Epithelial cell of umbilical artery (primary cell): ENCODE measurements at places on chromosomes 16 and 17. TPM values are rescaled to one million over a fixed set of nuclear protein-coding genes. Genes with fewer than 3 reads are reported as not detected.

Gene CD7
- total RNA-seq = not detected in 2 replicates

Gene ABCC1
- 23.4 and 25.8 TPM in 2 replicates for total RNA-seq

Gene ASPSCR1
- 19.8 and 21.4 TPM in 2 replicates for total RNA-seq

Gene CIAO3
- total RNA-seq = 27.3 and 33.6 TPM in 2 replicates

Gene GLP2R
- total RNA-seq = not detected in 2 replicates

Gene PRMT7
- total RNA-seq = 37.4 and 65.8 TPM in 2 replicates

Gene PLEKHH3
- 7.9 and 8.4 TPM in 2 replicates for total RNA-seq

Gene MT1H
- not detected in 2 replicates for total RNA-seq

Gene NPB
- not detected in 2 replicates for total RNA-seq

Gene TPSB2
- not detected in 2 replicates for total RNA-seq

Gene CDRT4
- 0.46 and 0.65 TPM in 2 replicates for total RNA-seq

Gene TLCD1
- total RNA-seq = 1.6 and 1.7 TPM in 2 replicates

Gene PSMD11
- 142 and 171 TPM in 2 replicates for total RNA-seq

Gene MFAP4
- under 0.01 and 0.30 TPM in 2 replicates for total RNA-seq

Gene SLC38A8
- not detected in 2 replicates for total RNA-seq

Gene KRTAP16-1
- not detected in 2 replicates for total RNA-seq

Gene MT1A
- total RNA-seq = 0.97 TPM in 1 of 2 replicates, not detected in the other

Gene CLEC10A
- 0.15 TPM in 1 of 2 replicates, not detected in the other for total RNA-seq

Gene RPRML
- total RNA-seq = not detected in 2 replicates

Gene TSPAN10
- 0.32 and 0.46 TPM in 2 replicates for total RNA-seq

Gene OR4D1
- total RNA-seq = not detected in 2 replicates

Gene ATAD5
- total RNA-seq = 3.6 and 4.4 TPM in 2 replicates

Gene CSH1
- not detected in 2 replicates for total RNA-seq

Gene POLR3E
- total RNA-seq = 27.9 and 32.1 TPM in 2 replicates

Gene ZFHX3
- 2.9 and 3.0 TPM in 2 replicates for total RNA-seq

Gene ANKS4B
- total RNA-seq = not detected in 2 replicates

Gene RNF157
- total RNA-seq = 0.15 and 0.65 TPM in 2 replicates

Gene ABCC12
- not detected in 2 replicates for total RNA-seq

Gene SPNS3
- 0.15 TPM in 1 of 2 replicates, not detected in the other for total RNA-seq

Gene SCNN1B
- total RNA-seq = not detected in 2 replicates

Gene DLX3
- not detected in 2 replicates for total RNA-seq

Gene CDH1
- total RNA-seq = not detected in 2 replicates

Gene PRKAR1A
- total RNA-seq = 230 and 298 TPM in 2 replicates

Gene UMOD
- total RNA-seq = not detected in 2 replicates

Gene MYH11
- under 0.01 and 0.15 TPM in 2 replicates for total RNA-seq

Gene CCDC154
- total RNA-seq = under 0.01 and 0.15 TPM in 2 replicates

Gene KRT36
- total RNA-seq = not detected in 2 replicates

Gene SLC38A7
- total RNA-seq = 28.9 and 34.3 TPM in 2 replicates

Gene NAGS
- total RNA-seq = 3.2 and 13.4 TPM in 2 replicates

Gene IGFBP4
- total RNA-seq = 122 and 144 TPM in 2 replicates

Gene BTBD17
- not detected in 2 replicates for total RNA-seq

Gene RND2
- total RNA-seq = under 0.01 and 0.46 TPM in 2 replicates

Gene MT4
- total RNA-seq = not detected in 2 replicates

Gene TLCD3B
- 0.32 TPM in 1 of 2 replicates, not detected in the other for total RNA-seq

Gene GPR142
- not detected in 2 replicates for total RNA-seq

Gene SMYD4
- 5.2 and 10.0 TPM in 2 replicates for total RNA-seq

Gene OTOA
- 0.15 TPM in 1 of 2 replicates, not detected in the other for total RNA-seq
